Activated CD8-positive, alpha-beta memory T cell treated with anti-CD3 and anti-CD28 coated beads for 48 hours (primary cell): ENCODE measurements at places on chromosomes 7 and 10.

GRCh38 chr7:108267615-108268014 is 137.5 kb upstream of the LAMB4 start:
- DNase-seq = no peak

- no peak for DNase-seq
Measured at GRCh38 chr7:33832271-33832721, 73.0 kb upstream of the BMPER start.

DNA sequence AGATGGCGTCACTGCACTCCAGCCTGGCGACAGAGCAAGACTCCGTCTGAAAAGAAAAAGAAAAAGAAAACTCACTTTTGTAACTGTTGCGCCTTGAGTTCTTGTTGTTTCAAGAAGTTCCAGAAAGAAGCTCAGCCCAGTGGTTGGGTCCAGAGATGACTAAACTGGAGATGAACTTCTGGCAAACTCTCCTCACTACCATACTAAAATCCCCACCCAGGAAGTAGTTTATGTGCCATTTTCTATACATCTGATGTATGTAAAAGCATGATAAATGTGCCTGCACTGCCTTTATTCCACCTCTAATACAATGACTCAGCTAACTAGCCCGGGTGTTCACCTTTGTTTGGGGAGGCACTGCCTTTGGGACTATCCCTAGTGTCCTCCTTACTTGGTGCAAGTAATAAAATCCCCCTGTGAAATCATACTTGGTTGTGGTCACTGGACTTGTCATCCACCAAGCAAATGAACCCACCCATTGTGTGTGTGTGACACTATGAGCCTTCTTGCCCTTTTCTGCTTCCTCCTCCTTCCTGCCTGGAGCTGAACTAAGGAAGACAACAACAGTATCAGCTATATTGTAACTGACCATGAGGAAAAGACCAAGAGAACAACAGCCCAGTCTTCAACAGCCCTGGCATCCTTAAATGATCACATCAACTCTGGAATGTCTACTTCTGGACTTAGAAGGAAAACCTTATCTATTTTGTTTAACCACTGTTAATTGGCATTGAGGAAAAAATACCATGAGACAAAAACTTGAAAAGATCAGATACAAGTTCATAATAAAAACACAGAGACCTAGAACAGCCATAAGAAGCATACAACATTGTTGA is 33.6 kb downstream of the JMJD1C start:
- no peak for DNase-seq

- DNase-seq = no peak
Measured at GRCh38 chr7:118902600-118902999, 678.1 kb downstream of the ANKRD7 start.

DNA sequence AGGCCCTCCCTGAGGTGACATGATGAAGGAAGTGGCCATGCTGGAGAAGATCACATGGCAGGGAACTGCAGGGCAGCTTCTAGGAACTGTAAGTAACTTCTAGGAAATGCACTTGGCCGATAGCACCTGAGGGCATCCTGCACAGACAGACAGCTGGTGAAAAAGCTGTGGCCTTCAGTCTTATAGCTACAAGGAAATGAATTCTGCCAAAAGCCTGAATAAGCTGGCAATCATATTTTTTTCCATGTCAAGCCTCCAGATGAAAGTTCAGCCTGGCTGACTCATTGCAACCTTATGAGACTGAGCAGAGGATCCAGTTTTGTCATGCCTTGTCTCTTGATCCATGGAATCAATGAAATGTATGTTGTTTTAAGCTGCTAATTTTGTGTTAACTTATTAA is 91.1 kb upstream of the CACNA2D1 start:
- DNase-seq = no peak

DNA sequence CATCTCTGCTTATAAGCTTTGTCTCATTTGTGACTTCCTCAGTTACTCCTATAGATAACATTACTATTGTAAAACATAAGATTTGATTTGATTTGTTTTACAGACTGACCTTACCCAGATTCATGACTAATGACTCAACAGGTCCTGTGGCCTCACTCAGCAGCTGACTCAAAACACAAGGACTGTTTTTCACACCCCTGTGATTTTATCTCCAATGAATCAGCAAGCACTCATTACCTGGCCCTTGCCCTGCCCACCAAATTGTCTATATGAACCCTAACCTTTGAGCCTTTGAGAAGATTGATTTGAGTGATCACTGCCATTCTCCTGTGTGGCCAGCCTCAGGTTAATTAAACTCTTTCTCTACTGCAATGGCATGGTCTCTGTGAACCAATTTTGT is 1064.6 kb upstream of the LRRTM3 start:
- DNase-seq = no peak

DNA sequence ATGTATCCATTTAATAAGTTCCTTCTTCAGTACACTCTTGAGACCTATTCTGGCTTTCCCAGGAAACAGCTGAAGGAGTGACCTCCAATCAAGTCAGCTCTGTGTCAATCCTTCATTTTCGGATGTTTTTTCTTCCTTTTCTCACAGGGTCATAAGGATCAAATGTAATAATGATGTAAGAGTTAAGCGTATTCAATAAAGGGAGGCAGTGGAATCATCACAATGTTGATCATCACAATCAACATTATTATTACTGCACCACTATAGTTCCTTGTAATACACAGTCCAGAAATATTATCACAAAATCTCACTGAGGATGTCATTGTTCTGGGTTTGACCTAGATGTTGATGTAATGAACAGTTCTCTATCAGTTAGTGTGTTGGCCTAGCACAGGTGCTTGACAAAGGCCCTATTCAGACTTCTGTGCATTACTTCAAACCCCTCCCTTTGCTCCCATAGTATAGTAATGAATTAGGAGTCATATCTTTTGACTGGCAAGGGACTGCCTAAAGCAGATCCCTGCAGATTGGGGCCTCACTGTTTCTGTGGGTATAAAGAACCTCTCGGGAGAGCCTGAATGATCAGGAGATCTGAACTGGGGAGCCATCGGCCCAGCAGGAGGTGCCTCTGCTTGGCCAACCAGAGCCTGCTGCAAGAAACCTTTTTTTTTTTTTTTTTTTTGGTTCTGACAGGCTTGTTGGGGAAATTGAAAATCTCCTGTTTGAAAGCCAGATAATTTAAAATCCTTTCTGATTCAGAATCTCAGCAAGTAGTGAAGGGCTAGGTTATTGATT is 100.6 kb downstream of the KAT6B start:
- DNase-seq = no peak

DNA sequence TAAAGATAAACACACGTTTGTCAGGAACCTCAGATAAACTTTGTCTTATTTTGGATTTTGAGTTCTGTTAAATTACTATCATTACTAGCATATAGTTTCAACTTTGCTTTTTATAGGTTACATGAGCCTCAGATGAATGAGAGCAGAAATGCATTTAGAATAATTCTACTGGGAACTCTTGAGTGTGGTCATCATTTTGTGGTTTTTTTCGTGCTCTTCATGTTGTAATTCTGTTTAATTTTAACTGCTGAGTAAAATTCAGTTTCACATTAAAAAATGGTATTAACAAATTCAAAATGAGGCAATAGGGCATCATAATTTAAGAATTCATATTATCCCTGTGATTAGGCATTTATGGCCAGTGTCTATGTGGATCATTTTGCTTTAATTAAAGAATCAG is 72.9 kb downstream of the GNAI1 start:
- DNase-seq = no peak

GRCh38 chr10:68848281-68848680 is 20.9 kb downstream of the STOX1 start:
- no peak for DNase-seq

DNA sequence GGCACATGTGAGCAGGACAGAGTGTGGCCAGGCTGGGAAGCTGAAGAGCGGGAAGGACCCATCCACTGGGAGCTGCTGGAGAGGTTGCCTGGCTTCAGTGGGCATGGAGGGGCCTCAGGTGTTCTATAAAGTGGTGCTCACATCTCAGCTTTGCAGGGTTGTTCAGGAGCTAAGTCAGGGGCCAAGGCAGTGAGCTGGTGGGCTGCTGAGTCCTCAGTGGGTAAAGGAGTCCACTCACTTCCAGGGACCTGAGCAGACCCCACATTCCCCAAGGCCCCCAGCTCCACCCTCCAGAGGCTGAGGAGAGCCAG is 28.8 kb upstream of the C10orf53 start:
- no peak for DNase-seq

DNA sequence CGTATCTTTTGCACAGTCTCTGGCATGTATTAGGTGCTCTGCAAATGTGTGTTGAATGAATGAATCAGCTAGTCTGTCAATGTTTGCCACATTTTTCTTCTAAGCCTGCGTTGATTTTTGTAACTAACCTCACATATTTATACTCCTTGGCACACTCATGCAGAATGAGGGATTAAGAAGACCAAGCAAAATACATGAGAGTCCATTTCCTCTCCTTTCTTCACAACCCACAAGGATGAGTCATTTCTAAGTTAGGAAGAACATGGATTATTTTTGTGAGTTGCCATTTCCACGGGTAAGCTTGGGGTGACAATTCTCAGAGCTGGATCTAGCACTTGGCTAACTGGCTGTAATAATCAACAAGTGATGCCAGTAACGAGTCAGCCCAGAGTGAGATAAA is 158.8 kb downstream of the TWIST1 start:
- DNase-seq = no peak

GRCh38 chr10:104109908-104110662 is 11.9 kb upstream of the SFR1 start:
- DNase-seq = no peak

DNA sequence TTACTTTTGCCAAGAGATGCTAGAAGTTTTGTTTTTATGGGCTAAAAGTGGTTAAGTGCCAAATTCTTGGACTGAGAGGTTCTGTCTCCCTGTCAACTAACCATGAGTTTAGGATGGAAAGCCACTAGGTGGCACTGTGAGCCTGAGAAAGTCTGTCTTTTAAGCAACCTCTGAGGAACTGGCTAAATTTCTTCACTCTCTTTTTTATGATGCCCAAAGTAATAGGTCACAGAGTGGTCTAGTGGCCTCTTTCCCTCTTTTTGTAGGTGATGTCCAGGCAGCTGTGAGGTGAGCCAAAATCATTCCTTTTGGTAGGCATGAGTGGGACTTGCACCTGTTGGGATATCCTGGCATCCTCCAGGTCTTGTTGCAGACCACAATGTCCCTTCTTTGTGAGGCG is 56.8 kb downstream of the SND1 start:
- DNase-seq = peak; percentile 5

DNA sequence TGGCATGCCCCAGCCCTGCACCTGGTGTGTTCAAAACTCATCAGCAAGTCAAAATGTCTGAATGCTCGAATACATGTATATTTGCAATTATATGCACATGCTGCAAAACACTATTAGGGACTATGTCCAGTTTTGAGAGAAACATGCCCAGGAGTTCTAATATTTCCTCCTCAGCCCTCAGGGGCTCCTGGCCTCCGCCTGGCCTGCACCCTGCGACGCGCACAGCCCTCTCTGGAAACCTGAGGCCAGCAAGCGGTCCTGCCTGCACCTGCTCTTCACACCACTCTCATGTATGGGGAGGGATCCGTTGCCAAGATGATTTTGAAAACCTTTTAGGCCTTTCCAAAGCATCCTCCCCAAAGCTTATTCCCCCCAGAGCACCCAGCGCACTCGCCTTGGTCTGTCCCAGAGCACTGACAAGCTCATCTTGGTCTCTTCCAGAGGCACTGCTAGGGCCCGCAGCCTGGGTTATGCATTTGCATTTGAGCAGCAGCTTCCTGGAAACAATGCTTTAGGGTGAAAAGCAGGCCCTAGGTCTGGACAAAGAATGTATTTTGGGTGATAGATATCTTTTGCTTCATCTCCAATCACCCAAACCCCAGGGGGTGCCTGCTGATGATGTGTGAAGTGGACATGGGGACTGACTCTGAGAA is 22.6 kb upstream of the CNPY1 start:
- DNase-seq = no peak

GRCh38 chr10:5628451-5629302 is 37.7 kb downstream of the ASB13 start:
- DNase-seq = no peak

DNA sequence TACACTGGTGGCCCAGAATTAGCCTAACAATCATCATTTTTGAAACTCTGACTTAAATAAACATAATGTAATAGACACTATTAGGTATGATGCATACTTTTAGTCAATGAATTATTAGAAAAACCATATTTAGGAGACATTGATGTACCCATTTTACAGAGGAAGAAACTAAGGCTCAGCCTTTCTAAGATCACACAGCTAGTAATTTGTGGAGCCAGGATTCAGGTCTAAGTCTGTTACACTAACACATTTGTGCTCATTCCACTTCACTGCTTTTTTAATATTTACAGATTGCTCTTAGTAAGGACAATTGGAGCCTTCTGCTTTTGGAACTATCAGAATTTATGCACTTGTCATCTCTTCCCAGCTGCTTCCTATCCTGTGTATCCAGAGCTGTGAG is 8.9 kb downstream of the CFAP43 start:
- no peak for DNase-seq
